ENCODE measurements at places on chromosomes 6 and 20. TPM values are rescaled to one million over a fixed set of nuclear protein-coding genes. Genes with fewer than 3 reads are reported as not detected.

DNA sequence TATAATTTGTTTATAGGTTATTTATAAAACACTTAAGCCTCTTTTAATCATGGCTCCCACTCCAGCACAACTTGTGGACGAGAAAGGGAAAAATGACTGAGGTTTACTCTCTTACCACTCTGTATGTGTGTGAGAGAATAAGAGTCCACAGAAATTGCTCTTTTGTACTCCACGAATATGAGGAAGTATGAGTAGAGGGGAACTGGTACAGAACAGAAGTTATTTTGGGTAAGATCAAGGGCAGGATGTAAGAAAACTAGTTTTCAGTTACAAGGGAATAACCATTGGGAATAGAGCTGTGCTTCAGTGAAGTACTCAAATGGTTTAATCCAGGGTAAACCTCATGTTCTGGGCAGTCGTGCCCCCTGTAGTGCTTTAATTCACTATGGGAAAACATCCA lies 72.6 kb downstream of the REV3L start:
- H3K4me1 ChIP-seq: peaks cover 2% of the 10 kb centered on the region
- no peak overlapping the region for H3K4me3 ChIP-seq
- no peak overlapping the region for H3K27ac ChIP-seq
- H3K36me3 ChIP-seq: peaks cover 18% of the 10 kb centered on the region
- no peak for DNase-seq

DNA sequence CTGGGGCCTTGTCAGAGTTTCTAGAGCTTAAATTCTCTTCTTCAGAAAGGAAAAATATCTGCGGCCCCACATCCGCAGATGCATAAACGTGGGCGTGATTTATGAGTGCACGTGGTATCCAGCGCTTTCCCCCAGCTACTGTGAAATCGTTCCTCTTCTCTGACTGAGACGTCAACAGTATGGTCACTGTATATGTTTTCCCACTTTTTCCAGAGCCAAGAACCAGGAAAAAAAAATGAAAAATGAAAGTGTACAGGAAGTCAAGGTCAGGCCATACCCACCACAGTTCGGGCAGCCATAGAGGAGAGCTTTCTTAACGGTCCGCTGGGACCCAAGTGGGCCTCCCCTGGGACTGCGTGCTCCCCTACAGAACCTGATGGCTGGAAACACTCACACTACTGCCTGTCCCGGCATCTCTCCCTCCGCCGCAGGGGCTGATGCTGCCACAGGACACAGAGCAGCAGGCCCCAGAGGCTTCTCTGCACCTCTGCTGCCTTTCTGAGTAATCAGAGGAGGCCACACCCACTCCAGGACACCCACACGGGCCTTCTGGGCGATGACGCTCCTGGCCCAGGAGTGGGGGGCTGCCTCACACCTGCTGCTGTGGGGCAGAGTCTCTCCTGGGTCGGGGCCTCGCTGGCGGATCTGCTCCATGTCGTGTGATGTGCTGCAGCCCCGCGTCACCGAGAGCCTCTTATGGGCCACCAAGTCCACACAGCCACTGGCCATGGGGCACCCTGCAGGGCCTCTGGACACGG lies 16.4 kb upstream of the STX16 start:
- no peaks in the 10 kb centered on the region for H3K36me3 ChIP-seq
- no peak for DNase-seq

- H3K27ac ChIP-seq: no peak overlapping the region
- H3K4me1 ChIP-seq: no peaks in the 10 kb centered on the region
- no peak overlapping the region for H3K4me3 ChIP-seq
- no peaks in the 10 kb centered on the region for H3K36me3 ChIP-seq
Observed at GRCh38 chr20:52448513-52449232, 257.1 kb upstream of the ZFP64 start.

Gene LGSN
- total RNA-seq: not detected

Gene CALHM4
- total RNA-seq: not detected

Gene ADGRB3
- 8.9 TPM for total RNA-seq

Gene TDRD6
- 0.05 TPM for total RNA-seq
